ENCODE measurements at places on chromosomes 7 and 10.

- DNase-seq: no peak
Observed at GRCh38 chr10:74575191-74575720, 251.1 kb upstream of the KAT6B start.

DNA sequence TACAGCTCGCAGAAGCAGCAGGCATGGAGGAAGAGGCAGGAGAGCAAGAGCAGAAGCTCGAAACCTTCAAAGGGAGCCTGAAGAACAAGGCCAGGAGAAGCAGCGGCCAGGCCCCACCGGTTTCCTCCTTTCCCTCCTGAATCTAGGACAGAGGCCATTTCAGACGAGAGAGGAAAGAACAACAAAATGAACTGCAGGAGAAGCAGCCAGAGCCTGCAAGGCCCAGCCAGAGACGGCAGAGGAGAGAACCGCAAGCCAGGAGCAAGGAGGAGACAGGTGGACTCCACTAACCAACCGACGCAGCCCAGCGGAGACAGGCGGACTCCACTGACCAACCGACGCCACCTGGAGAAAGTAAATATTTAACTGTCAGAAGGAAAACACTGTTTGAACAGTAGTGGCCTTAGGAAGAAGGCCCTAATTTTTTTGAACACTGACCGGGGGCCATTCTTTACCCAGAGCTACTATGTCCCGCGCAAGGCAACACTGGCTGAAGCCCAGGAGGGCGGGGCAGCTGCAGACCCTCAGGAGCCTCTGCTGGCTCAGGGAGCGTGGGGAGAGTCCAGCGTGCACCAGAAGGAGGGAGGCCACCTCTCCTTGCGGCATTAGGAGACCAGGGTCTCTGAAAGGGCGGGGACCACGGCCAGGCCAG is 559.2 kb downstream of the PTPRN2 start:
- DNase-seq: no peak

GRCh38 chr10:57186201-57186600 is 825.1 kb upstream of the ZWINT start:
- DNase-seq: no peak

DNA sequence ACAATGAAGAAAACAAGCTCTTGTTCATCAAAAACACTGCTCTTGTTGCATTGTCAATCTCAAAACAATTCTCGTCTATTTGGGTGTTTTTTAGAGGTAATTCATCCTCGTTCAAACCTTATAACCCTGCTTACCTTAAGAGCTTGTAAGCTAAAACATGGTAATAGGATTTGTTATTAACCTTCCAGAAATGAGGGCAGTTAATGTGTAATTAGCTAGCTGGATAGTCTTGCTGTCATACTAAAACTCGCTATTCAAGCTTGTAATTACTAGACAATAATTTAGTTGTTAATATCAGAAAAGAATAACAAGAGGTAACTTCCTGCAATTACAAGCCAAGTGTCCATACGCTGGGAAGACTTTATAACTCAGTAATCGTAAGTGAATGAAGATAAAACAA is 101.6 kb downstream of the UBE2H start:
- no peak for DNase-seq

- DNase-seq: no peak
Observed at GRCh38 chr10:9819756-9820494, 1197.7 kb upstream of the CELF2 start.

- no peak for DNase-seq
Observed at GRCh38 chr10:129773359-129773990, 190.6 kb downstream of the EBF3 start.

DNA sequence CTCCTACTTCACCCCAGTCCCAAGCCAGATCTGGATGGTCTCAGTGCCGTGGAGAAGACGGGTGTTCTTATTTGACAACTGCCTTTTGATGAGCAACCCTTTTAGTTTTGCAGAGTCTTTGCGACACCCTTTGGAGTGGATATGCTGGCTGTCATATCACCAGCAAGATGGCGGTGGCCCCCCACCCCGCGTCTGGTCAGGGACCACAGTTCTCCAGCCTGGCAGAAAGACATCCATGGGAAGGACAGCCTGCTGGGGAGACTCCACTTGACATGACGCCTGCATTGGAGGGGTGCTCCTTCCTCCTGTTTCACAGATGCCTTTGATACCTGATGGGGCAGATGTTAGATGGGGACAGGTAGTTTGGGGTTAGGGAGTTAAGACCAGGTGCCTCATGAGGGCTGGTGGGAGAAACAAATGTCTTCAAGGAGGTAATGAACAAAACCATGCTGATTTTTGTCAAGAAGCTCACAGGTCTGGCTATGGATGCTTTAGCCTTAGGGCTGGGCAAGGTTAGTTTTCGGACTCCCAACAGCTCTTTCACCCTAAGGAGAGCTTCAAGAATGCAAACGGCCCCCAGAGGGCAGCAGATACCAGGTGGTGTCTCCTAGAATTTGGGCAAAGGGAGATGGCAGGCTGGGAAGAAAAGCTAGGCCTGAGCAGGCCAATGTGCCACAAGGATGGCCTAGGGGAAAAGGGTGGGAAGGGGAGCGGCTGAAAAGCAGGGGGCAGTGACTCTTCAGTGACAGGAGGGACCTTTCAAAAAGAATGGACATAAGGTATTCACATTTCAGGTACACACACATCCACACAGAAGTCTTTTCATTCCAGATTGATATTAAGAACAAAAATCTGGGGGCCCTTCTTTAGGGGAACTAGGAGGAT is 95.2 kb downstream of the CLEC2L start:
- no peak for DNase-seq

DNA sequence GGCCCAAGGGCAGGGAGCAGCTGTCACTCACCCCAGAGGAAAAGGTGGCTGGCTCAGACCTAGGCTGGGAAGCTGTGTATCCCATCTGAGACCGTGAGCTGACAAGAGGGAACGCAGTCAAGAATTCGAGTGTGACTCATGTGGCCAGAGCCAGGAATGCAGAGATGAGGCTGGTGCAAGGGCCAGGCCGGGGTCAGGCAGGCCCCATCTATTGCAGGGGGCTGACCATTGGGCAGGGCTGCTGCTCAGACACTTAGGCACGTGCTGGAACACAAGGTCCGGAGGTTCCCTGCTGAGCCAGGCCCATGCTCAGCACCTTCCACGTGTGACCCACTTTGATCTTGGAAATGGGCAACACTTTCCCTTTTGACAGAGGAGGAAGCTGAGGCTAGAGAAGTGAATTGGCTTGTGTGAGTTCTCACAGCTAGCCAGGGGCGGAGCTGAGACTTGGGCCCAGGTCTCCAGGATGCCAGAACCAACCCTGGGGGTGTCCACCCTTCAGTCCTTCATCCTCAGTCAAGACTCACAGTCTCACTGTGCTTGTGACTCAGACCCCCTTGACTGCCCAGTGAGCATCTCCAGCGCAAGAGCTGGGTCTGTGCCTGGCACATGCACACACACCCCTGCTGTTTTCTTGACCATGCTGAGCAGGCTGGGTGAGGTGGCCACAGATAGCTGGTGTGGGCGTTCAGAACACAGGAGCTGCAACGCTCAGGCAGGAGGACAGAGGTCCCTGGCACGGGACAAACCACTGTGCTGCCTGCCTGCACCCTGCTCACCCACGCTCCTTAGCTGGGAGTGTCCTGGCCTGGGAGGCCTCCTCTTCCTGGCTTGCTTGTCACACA is 47.6 kb upstream of the PPIF start:
- no peak for DNase-seq

DNA sequence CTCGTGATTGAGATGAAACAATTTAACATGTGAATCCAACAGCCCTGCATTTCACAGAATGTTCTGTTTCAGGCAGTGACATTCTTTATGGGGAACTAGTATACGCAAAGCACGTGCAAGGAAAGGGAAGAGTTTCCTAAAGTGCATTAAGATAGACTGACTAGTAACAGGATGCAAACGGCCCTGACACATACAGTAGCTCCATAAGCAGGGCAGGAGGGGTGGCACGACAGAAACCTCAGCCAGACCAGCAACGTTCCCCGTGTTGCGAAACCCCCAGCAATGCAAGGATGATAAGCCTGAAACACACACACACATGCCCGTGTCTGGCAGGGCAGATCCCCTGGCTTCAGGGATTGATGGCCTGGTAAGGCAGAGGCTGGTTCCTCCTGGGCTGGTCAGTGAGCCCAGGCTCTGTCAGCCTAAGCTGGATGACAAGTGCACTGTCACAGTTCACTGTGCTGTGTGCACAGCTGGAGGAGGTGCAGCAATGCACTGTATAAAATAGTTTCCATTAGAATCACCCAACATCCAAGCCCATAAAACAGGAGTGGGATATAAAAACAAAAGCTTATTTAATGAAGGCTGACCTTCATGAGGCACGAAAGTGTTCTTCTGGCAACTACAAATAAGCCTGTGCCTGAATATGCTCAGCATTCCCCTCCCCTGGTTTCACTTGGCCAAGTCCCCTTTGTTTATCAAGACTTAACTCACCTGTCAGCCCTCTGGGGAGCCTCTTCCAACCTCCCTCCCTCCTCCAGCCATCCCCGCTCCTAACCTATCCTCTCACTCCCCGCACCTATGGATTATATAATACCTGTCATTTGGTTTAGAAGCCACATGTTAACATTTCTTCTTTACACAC is 88.8 kb downstream of the GSAP start:
- DNase-seq: no peak

DNA sequence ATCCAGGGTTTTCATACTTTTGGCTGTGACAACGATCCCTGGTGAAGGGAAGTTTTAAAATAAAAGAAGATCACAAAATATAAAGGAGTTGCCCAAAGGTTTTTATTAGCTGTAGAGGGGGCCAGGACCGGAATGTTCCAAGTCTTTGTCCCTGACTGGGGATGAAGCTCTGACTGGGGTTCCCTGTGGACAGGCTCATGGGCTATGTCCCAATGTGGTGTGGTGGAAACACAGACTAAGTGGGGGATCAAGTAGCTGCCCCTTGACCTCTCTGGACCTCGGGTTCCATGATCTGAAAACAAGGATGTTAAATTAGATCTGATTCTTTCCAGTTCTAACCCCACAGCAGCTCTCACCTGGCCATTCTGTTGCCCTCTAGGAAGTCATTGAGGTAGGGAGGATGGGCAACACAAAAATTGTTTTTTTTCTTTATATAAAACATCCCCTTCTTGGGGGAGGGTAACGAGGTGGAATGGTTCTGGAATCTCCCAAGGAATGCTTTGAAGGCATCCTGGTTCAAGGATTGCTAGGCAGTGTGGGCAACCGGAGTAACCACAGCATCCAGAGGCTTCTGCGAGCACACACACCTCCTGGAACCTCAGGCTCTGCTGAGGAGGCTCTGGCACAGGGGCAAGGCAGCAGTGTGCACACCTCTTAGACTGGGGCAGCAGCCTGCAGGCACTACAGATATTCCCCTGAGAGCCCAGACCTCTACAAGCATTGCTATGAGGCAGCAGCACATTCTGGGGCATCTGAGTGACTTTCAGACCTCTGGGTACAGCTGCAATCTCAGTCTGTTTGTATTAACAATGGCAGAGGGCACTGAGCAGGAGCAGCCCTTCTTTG is 21.4 kb upstream of the CRYGN start:
- DNase-seq: no peak

DNA sequence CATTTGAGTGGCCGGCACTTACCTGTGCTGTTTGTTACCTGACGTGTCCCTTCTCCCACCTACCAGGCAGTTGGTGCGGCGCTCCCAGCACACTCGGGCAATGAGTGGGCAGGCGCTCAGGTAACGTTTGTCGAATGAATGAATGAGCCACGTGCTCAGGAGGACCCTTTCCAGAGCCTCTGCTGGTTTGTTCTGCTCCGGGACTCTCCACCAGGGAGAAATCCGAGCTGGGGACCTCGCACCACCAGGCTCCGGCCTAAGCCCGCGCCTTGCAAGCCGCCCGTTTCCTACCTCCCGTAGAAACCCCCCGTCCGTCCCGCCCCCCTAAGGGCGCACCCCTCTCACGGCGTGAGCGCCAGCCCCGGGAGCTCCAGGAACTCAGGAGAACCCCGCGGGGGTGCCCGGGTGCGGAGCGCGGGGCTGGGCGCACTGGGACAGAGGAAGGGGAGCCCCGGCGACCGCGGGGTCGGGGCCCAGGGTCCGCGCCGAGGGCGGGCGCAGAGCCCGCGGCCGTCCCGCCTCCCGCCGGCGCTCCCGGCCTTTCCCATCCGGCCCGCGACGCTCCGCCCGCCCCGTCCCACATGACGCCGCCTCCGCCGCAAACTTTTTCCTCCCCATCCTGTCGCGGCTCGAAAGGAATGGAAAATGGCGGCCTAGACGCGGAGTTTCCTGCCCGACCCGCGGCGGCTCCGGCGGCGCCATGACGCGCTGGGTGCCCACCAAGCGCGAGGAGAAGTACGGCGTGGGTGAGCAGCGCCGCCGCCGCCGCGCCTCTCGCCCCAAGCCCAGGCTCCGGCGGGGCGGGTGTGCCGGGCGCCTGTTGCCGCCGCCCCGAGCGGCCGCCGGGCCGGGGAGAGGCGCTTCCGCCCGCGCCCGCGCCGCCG is at the start of gene DOCK1:
TSS of gene DOCK1 (plus strand) at position 611 of the 884 bp plus-strand sequence. CDS start at position 701, 90 bp downstream.
- no peak for DNase-seq

- DNase-seq: no peak
Observed at GRCh38 chr10:123666318-123667236, at the start of gene GPR26. GPR26 (plus strand) TSS chr10:123666355; CDS start chr10:123666408, 53 bp downstream.

- DNase-seq: no peak
Observed at GRCh38 chr7:30041526-30042269, 13.5 kb downstream of the PLEKHA8 start.

GRCh38 chr10:73876971-73877370 is 2.6 kb upstream of the CAMK2G start:
- no peak for DNase-seq

GRCh38 chr10:269440-270074 is 134.3 kb downstream of the ZMYND11 start:
- no peak for DNase-seq

DNA sequence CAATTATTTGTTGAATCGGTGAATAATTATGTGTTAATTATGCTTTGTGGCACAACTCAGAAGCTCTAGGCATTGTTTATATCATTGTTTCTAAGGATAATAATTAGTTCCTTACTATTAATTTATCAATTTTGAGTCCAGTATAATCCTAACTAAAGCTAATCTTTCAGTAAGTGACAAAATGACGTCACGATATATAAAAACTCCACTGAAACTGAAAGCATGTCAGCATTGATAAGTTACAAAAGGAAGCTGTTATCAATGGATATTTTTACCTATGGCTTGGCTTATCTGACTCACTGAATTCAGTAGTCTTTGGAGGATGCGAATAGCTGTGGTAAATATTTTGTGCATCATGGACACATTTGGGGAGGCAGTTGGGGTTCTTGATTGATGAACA is 793.1 kb downstream of the NXPH1 start:
- DNase-seq: no peak

GRCh38 chr7:82957521-82957920 is 205.2 kb downstream of the PCLO start:
- no peak for DNase-seq

- no peak for DNase-seq
Observed at GRCh38 chr7:45259966-45260646, 102.5 kb downstream of the RAMP3 start.

- DNase-seq: no peak
Observed at GRCh38 chr10:58086144-58086762, 181.4 kb downstream of the IPMK start.
